ENCODE measurements at places on chromosomes 2 and 18.

DNA sequence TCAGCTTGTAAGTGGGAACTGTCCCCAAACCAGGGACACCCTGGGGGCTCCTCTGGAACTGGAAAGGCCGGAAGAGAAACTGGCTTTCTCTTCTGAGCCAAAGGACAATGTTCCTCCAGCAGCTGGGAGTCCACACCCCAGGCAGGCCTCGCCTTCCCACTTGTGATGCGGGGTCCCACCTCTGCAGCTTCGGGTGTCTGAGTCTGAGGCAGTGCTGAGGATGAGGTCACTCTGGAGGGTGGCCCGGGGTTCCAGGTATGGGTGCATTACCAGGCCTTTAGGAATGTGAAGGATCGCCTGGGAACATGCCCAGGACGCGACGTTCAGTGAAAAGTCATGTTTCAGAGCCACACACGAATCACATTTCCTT, 18.2 kb upstream of the BOK start:
- no peak for DNase-seq

- no peak for DNase-seq
Measured at GRCh38 chr2:126882181-126882580, 16.5 kb upstream of the TEX51 start.

GRCh38 chr2:147161746-147162145, 683.1 kb upstream of the ACVR2A start:
- no peak for DNase-seq

DNA sequence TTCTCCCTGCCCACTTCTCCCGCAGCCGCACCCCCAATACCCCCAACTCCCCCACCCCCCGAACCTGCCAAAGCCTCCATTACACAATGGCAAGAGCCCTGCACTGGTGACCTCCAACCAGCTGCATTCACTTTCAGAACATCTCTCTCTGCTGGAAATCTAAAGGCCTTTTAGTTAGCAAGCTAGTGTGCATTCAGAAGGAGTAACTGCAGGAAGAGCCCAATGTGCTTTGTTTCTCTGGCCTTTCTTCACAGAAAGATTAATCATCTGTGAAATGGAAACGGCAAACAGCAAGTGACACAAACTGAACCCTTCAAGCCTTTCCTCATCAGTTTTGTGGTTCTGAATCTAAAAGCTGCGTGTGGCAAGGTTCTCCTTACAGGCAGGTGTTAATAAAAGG, 124.2 kb downstream of the OLA1 start:
- DNase-seq, result no peak

- no peak for DNase-seq
Measured at GRCh38 chr2:74755386-74755785, 78.5 kb upstream of the HK2 start.

GRCh38 chr2:105411720-105412407, 13.0 kb upstream of the FHL2 start:
- no peak for DNase-seq

DNA sequence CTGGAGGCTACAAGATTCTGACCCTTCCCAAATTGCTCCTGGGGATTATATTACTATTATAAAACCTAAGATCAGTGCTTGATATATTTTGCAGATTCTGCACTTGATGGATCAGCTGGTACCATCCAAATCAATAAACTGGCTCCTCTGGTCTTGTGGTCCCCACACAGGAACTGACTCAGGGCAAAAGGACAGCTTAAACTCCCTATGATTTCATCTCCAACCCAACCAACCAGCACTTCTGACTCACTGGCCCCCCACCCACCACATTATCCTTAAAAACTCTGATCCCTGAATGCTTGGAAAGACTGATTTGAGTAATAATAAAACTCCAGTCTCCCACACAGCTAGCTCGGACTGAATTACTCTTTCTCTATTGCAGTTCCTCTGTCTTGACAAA, 82.1 kb downstream of the TMEM163 start:
- DNase-seq, result no peak

DNA sequence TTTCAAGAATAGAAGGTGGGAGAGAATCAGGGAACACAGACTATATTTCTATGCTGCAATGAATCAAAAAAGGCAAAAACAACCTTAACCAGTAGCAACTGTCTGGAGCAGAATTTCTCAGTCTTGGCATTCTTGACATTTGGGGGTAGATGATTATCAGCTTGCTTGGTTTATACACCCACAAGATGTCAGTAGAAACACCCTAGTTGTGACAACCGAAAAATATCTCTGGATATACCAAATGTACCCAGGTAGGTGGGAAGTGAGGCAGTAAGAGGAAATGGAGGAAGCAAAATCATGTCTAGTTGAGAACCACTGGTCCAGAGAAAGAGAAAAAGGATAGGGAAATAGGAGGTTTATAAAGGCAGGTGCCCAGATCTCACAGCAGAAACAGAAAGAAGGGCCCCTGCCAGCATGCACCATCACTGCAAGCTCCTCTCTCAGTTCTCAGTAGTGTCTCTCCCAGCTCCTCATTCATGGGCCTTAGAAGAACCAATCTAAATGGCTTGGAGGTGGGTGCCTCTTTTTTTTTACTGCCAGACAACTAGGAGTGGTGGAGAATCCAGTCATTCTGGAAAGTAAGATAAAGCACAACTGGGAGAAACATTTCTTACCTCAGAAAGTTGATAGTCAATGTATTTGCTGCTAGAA, 50.4 kb downstream of the MBD2 start:
- DNase-seq, result no peak

DNA sequence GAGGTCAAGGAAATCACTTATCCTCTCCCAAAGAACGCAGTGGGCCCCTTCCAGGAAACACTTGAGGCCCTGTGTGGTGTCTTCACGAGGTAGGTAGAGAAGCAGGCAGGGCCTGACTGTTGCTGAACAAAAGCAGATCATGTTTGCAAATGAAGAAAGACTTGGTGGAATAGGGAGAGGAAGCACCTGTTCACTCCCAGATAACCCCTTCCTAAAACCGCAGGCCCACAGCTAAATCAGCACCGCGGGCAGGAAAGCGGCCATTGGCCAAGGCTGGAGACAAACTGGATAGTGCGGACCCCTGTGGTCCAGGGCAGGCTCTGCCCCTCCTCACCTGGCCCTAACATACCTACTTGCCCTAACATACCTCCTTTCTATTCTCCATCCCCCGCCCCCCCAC, 64.9 kb upstream of the KLHL29 start:
- no peak for DNase-seq

- DNase-seq, result no peak
Measured at GRCh38 chr18:63082366-63083019, 237.1 kb downstream of the BCL2 start.

DNA sequence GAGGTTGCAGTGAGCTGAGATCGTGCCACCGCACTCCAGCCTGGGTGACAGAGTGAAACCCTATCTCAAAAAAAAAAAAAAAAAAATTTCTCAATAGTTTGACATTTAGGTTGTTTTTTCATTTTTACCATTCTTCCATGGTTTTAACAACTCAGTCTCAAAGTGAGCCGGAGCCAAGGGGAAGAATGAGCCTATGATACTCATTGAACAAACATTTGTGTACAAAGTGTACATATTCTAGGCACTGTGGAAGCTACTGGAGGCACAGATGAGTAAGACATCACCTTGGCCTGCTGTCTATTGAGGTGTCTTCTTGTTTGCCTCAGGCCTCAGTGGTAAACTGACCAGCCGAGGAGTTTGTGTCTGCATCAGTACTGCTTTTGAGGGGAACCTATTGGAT, 21.9 kb downstream of the CENPO start:
- no peak for DNase-seq

- DNase-seq, result no peak
Measured at GRCh38 chr2:232898592-232899543, 28.8 kb downstream of the SNORC start.

DNA sequence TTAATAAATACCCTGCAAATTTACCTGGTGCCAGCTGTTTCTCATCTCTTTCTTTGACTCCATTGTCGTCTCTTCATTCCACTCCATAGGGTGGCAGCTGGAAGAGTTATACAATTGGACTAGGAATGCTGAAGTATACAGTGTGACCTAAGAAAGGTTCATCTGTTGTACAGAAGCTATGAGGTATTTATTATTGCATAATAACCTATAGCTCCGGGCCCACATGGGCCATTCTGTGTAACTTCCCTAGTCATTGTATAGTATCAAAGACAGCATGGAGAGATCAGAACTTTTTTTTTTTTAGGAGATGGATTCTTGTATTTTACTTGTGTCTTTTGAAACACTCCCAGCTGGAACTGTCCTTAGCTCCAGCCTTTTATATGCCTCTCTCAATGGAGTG, 26.2 kb downstream of the BMP10 start:
- no peak for DNase-seq

DNA sequence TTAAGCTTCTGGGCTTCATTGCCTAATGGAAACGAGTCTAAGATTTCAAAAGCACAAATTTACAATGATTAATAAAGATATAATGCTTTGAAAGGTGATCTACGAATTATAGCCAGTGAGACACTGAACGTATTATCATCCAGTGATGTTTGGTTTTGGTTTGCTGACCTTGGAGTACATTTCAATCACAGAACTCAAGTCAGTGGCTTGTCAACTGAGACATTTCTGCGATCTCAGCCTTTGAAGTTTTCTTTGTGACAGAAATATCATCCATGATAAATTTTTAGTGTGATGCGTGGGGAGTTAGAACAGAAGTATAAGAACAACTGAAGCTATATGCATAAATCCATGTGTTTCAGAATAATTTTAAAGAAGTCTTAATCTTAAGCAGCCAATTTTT, 263.8 kb downstream of the TCF4 start:
- no peak for DNase-seq

- DNase-seq, result no peak
Measured at GRCh38 chr2:132740081-132740720, 70.2 kb upstream of the LYPD1 start.

- no peak for DNase-seq
Measured at GRCh38 chr2:240932724-240933047, 26.6 kb downstream of the CROCC2 start.

GRCh38 chr2:233936089-233936488, 18.9 kb downstream of the TRPM8 start:
- DNase-seq, result no peak

- no peak for DNase-seq
Measured at GRCh38 chr18:361941-362310, 94.1 kb upstream of the THOC1 start.

GRCh38 chr2:165953306-165953654, 296 bp downstream of the TTC21B start:
- no peak for DNase-seq

DNA sequence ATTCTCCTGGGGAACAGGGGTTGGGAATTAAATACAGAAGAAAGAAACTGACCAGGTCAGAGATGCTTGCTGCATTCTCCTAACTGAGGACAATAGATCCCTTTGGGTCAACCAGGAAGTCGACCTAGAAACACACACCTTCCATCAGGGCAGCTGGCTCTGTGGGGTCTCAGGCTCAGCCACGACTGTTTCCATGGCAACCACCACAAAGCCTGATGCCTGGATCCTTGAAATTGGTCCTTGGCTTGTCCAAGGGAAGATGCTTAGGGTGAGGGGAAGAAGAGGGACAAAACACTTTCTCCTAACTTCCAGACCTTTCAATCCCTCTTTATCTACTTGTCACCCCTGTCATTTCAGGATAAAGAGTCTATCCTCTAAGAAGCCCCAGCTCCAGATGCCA, 194.4 kb downstream of the ALK start:
- no peak for DNase-seq

DNA sequence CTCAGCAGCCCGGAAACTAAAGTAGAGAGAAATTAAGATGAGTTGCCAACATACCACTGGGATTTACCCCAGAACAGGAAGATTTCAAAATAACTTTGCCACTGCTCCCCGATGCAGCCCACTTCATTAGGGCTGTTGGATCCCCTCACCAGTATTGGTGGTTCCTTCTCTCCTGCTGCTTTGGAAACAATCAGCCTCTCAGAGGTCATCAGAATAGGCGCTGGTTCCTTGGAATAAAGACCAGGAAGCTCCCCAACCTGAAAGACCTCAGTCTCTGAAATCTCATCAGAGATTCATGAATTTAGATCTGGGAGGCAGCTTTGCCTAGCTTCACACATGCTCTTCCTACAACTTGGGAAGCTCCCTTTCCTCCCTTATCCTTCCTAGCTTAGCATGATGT, 332.4 kb downstream of the STK39 start:
- DNase-seq, result no peak

GRCh38 chr2:46194856-46195255, 102.4 kb upstream of the EPAS1 start:
- no peak for DNase-seq

DNA sequence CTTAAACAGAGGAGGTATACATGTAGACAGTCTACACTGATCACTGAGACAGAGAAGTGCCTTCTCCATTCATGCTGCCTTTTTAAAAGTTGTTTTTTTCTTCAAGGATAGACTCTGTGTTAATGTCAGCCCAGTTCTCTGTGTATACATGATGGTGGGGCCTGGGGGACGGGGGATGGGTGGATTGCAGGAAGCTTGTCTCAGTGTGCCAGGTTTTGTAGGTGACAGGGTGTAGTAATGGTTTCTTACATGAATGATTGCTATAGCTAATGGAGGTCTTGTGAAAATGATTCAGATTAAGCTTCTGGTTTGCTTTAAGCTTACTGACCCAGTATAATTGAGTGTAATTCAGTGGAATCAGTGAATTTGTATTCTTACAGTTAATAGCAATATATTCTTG, 423.6 kb downstream of the PTPRM start:
- DNase-seq, result no peak

DNA sequence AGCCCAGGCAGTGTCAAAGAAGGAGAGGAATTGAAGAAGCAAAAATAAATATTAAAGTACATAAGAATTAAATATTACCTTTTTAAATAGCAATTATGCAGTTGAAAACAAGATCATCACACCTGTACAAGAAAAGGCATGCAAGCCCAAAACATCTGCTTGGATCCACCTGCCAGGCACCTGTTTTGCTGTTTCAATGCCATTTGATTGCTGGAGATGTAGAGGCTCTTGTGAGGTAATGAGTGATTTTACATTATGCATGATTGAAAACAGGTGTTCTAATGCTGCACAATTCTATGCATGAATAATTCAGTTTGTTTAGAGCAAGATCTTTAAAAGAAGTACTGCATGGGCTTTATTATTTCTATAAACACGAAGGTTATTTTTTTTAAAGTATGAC, 700.6 kb upstream of the ZEB2 start:
- DNase-seq, result no peak

DNA sequence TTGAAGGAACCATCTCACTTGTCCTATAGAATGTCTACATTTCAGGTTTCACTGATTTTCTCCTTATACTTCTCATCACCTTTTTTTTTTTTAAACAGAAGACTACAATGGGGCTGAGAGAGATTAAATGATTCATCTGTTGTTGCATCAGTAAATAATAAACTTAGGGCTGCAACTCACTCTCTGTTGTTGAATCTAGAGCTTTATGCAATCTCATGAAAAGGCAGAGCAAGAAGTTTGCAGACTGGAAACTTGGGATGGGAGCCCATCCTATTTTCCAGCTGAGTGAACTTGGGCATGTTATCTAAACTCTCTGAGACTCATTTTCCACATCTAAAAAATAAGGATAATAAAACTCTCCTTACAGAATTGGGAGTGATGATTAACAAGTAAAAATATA, 58.4 kb downstream of the PDE1A start:
- DNase-seq, result no peak

All from mucosa of descending colon (tissue), 3 donors.